Activated naive CD4-positive, alpha-beta T cell treated with anti-CD3 and anti-CD28 coated beads for 36 hours (primary cell): ENCODE measurements at places on chromosomes 4 and X.

DNA sequence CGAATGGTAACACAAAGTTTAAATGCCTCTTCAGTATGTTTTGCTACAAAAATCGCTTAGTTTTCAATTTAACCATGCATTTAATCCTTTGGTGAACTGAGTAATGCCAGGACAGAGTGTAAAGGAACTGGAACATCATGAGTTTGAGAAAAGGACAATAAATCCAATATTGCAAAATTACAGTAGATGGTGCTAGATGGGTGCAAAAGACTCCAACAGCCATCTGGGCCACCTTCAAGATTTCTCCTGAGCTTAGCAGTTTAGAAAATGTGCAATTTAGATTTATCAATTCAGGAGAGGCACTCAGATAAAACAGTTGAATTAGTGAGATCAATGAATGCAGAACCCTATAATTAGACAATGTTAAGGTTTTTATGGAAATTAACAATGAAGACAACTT lies 33.2 kb upstream of the MID1IP1 start:
- DNase-seq, result no peak

GRCh38 chr4:68319040-68319439 lies 30.9 kb downstream of the YTHDC1 start:
- no peak for DNase-seq

- no peak for DNase-seq
Measured at GRCh38 chr4:17719106-17719505, 62.3 kb downstream of the FAM184B start.

- DNase-seq, result no peak
Measured at GRCh38 chrX:10972706-10973105, 138.4 kb upstream of the HCCS start.

GRCh38 chr4:176549161-176549865 lies 229.5 kb downstream of the SPCS3 start:
- no peak for DNase-seq

GRCh38 chr4:8856835-8857621 lies 14.6 kb downstream of the HMX1 start:
- DNase-seq, result no peak

- no peak for DNase-seq
Measured at GRCh38 chr4:58551676-58552075, 1441.5 kb upstream of the IGFBP7 start.

GRCh38 chr4:95388911-95389310 lies 159.9 kb downstream of the UNC5C start:
- no peak for DNase-seq

GRCh38 chr4:189600718-189601435 lies 339.8 kb upstream of the FRG1 start:
- DNase-seq, result no peak

GRCh38 chr4:84809946-84810345 lies 156.5 kb downstream of the WDFY3 start:
- no peak for DNase-seq

DNA sequence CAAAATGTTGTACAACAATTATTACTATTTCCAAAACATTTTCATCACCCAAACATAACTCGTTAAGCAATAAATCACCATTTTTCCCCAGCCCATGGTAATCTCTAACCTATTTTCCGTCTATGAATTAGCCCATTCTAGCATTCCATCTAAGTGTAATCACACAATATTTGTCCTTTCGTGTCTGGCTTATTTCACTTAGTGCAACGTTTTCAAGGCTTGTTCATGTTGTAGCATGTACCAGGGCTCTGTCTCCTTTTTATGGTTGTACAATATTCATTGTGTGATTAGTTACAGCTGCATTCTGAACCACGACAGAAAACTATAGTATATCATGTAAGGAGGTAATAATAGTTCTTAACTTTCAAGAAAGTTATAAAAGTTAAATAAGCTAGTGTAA lies 656.0 kb upstream of the HS3ST1 start:
- no peak for DNase-seq

DNA sequence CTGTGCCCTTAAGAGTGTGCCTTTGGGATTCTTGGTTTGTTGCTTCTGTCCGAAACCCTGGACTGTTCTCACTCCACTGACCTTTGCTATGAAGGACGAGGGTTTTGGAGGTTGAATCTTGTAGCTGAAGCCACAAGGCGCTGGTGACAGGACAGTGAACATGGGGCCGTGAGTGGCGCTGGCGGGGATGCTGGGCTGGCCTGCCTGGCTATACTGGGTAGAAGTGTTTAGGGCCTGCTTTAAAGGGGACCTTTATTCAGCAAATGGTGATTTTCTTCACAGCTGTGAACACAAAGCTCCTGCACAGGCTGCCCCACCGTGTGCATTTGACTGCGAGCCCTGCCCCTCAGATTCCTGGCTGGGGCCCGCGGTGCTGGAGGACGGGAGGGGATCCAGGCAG lies 27.1 kb upstream of the TADA2B start:
- DNase-seq, result no peak

- no peak for DNase-seq
Measured at GRCh38 chr4:101315786-101316185, 31.5 kb downstream of the PPP3CA start.

DNA sequence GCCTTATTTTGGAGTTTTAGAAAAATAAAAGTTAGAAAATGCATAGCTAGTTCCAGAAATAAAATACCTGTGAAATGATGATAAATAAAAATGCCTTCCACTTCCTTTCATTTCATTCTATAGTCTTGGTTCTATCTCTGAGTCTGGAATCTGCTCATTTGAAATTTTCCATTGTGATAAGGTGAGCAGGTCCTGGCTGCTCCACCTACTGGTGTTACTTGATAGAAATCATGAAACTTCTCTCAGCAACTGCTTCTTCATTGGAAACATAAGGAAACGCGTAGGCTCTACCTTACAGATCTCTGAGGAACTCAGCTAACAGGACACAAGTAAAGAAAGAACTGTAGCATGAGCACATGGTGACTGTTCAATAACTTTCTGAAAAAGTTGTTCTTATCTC lies 141.8 kb downstream of the DCHS2 start:
- no peak for DNase-seq

DNA sequence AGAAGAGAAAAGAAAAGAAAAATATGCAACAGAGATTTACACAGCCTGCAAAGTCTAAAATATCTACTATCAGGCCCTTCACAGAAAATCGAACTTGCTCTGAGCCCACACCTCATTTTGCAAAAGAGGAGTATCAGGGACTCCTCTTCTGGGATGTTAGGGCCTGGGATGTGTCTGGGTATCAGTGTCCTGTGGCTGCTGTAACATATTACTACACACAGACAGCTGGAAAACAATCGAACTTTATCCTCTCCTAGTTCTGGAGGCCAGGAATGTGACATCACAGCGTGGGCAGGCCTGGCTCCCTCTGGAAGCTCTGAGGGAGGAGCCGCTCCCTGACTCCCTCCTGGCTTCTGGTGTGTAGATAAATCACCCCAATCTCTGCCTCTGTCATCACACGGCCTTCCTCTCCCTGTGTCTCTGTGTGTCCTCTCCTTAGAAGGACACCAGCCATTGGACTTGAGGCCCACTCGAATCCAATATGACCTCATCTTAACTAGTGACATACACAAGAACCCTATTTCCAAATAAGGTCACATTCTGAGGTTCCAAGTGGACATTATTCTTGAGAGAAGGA lies 52.9 kb downstream of the PPP2R2C start:
- DNase-seq, result no peak

GRCh38 chr4:162016991-162017390 lies 146.8 kb downstream of the FSTL5 start:
- no peak for DNase-seq

GRCh38 chrX:65607070-65607742 lies 60.2 kb upstream of the MSN start:
- DNase-seq, result peak; percentile 46

DNA sequence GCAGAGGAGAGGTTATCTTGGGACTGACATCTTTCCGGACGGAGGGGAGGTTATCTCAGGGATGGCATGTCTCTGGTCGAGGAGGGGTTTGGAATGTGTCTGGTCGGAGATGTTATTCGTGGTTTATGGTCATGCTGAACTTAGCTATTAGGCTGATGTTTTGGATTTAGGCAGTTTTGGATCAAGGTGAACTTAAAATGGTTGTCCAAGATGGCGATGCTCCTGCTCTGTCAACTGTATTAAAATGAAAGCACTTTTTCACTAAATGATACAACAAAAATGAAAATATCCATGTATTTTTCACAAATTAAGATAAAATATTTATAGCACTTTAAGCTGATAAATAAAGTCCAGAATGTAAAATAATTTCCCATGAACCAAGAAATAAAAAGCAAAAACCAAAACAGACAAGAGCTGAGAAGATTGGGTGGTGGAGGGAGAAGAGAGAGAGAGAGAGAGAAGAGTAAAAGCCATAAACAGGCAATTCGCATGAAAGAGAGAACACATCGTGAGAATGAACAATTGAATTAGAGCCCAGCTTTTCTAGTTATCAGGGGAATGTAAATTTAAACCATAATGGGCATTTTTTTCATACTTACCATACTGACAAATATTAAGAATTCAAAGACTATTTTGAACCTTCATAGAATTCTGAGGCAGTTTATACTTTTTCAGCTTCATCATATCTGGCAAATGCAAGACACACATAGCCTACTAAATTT lies 2236.0 kb upstream of the AGA start:
- DNase-seq, result no peak

DNA sequence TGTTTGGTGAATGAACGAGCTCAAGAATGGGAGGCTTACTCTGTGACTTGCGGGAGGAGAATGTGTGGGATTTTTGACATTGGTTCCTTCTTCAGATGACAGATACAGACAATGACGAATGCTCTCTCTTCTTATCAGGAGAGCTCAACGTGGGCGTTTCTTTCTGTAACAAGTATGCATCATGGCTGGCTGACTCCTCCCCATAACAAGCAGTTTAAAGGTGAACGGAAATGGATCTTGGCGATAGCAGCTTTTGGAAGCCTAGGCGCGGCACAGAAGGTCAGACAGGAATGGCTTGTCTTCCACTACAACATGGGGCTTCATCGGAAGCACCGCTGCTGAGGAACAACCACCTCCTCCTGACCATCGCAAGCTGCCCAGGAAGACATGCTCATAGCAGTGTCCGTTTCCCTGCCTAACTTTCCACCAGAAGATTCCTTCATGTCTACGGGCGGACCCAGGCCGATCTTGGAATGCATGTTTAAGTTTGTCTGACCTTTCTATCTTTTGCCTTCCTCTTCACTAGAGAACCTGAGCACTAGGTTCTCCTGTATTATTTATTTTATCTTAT lies 18.3 kb upstream of the ACSL1 start:
- DNase-seq, result peak; percentile 30

DNA sequence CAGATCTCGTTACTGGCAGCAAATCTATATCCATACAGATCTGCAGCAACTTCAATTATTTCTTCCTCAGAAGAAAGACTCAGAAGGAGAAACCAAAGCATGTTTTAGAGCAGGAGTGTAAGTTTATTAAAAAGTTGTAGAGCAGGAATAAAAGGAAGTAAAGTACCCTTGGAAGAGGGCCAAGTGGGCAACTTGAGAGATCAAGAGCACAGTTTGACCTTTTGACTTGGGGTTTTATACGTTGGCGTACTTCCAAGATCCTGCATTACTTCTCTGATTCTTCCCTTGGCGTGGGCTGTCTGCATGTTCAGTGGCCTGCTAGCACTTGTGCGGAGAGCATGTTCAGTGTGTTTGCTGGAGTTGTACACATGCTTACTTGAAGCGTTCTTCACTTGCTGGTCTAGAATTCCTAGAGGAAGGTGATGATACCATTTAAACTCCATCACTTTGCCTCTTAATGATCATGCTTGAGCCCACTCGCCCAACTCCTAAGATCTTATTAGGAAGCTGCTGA lies 1114.7 kb upstream of the PABPC4L start:
- DNase-seq, result no peak

DNA sequence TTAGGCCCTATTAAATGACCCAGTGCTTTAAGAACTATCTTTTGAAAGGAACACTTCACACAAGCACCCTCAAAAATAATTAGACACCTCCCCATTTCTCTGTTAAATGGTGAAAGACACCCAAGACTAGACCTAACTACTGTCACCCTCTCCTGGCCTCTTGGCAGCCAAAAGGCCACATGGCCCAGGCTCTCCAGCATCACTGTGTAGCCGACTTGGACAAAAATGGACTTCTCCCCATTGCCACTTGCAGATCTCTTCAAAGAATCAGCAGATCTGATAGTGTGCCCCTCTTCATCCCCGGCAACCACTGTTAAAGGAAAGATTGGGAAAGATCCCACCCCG lies 2.0 kb downstream of the MID1IP1 start:
- no peak for DNase-seq

DNA sequence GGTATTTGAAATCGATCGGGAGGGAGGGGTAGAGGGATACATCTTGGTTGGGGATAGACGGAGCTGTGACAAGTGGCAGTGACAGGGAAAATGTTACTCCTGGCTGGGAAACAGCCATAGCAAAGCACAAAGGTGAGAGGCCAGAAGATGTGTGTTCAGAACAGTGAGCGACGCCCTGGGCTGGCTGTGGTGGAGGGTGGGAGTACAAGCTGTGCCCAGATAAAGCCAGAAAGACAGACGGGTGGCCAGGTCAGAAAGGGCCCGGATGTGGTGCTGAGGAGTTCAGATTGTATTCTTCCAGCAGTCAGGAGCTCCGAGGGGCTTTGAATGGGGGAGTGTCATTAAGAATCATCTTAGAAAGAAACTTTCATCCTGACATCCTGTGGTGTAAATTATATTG lies 27.9 kb downstream of the CCDC149 start:
- no peak for DNase-seq

DNA sequence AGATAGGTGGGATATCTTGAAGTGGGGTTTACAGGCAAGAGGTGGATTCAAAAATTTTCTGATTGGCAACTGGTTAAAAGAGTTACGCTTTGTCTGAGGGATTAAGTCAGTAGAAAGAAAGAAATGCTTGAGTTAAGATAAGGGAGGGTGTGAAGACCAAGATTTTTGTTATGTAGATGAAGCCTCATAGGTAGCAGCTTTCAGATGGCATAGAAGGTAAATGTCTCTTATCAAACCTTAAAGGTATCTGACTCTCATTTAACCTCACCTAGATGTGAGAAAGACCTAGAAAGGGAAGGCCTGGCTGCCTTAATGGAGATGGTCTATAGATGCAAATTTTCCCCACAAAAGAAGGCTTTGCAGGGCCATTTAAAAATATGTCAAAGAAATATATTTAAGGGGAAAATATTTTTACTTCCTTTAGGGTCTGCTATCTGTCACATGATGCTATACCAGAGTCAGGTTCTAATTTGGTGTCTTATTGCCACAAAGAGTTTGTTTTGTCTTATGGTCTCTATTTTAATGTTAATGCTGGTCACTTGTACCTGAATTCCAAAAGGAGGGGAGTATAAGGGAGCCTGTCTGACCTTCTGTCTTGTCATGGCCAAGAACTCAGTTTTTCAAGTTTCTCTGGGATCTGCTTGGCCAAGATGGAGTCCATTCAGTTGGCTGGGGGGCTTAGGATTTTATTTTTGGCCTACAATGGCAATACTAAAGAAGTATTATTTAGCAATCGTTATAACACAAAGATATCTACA lies 699.1 kb upstream of the AMOT start:
- no peak for DNase-seq

DNA sequence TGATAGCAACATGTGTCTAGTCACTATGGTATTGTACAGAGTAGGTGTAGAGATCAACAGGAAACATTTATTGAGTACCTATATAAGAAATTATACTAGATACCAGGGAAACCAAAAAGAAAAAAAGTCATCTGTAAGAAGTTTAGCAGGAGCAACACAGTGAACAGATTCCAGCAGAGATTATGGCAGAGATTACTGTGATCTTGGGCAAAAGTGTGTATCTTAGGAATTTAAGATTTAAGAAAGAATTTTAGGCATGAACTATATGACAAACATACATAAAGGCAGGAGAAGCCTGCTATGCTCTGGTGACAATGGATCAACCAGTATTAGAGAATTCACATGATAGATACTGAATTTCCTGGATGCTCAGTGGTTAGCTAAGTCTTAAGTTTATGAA lies 37.9 kb downstream of the SNCA start:
- DNase-seq, result no peak

GRCh38 chr4:142959173-142959572 lies 113.1 kb upstream of the INPP4B start:
- DNase-seq, result no peak
